ENCODE measurements at places on chromosomes 3 and 15.

GRCh38 chr15:63194880-63195568 lies 5.6 kb downstream of the RAB8B start:
- no peak for DNase-seq

DNA sequence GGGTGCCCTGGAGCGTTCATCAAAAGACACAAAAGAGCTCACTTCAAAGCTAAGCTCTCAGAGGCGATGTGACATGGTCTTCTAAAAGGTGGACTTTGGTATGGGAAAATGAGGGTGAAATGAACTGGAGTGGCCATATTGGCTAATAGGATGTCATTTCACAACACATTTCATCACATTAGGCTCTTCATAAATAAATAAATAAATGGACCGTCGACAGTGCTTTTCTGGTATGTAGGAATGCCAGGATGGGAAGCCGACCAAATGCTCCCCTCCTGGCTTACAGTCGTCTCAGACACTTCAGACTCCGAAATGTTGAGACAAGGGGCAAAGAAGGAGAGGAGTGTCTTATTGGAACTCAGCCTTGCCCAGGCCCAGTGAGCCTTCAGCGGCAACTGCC lies 383.0 kb downstream of the NTRK3 start:
- no peak for DNase-seq

GRCh38 chr3:9701006-9701405 lies 2.6 kb upstream of the CPNE9 start:
- DNase-seq, result no peak

DNA sequence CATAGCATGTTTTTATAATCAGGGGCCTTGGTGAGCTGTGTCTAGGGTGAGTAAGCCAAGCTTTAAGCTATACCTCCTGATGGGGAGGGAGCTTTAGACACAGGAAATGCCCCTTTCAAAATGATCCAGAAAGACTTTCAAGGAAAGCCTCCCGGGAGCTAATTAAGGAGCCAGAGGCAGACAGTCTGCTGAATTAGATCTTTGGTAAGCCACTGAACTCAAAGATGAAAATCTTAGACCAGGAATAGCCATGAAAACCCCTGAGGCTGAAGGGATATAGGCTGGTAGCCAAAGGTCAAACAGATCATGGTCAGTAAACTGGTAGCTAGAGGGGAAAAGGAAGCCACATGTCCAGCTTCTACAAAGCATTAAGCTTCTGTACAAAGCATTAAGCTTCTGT lies 42.7 kb upstream of the GAP43 start:
- no peak for DNase-seq

- no peak for DNase-seq
Measured at GRCh38 chr15:80567721-80568157, 127.4 kb upstream of the ABHD17C start.

DNA sequence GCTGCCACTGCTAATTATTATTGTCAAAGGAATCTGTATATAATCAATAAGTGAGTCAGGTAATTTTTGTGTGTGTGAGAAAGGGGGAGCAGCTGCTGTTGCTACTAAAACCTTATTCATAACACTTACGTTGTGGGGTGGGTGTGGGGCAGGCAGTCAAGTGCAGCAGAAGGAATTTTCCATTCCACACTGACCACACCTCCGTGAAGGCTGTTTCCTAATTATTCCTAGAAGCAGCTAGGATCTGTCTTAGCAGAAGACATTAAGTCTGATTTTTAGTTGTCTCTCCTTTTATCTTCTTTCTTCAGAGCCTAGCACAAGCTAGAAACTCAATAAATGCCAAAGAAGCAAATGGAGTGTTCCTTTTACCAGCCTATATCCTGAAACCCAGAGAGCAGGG lies 4.0 kb upstream of the U2SURP start:
- DNase-seq, result no peak

GRCh38 chr15:41001524-41002214 lies 48.4 kb downstream of the CHAC1 start:
- no peak for DNase-seq

DNA sequence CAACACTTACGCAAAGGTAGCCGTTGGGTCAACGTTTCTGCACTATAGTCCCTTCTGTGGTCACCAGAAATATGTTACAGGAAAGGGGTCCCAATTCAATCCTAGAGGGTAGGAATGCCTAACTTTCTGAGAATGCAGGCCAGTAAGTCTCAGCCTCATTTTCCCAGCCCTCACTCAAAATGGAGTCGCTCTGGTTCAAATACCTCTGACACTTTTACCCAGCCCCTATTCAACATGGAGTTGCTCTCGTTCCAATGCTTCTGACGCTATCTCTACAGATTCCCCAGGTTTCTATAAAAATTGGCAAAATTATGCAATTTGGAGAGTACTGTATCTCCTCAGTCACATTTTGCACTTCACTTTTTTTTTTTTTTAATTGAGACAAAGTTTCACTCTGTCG lies 39.7 kb downstream of the ZNF445 start:
- no peak for DNase-seq

DNA sequence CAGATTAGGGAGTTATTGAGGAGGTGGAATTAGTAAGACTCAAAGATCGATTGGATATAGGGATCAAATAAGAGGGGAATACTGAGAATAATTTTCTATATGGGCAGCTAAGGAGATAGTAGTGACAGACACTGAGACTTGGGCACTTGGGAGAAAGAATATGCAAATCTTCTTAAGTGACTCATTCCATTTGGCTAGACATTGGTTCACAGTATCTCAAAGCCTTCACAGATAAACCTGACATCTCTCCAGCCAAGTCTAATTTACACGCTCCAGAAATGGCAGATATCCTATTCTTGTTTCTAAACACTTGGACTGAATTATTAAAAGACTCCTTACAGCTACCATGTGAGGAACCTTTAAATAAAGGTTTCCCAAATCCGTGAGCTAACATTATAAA lies 104.6 kb upstream of the ADAMTS9 start:
- no peak for DNase-seq

DNA sequence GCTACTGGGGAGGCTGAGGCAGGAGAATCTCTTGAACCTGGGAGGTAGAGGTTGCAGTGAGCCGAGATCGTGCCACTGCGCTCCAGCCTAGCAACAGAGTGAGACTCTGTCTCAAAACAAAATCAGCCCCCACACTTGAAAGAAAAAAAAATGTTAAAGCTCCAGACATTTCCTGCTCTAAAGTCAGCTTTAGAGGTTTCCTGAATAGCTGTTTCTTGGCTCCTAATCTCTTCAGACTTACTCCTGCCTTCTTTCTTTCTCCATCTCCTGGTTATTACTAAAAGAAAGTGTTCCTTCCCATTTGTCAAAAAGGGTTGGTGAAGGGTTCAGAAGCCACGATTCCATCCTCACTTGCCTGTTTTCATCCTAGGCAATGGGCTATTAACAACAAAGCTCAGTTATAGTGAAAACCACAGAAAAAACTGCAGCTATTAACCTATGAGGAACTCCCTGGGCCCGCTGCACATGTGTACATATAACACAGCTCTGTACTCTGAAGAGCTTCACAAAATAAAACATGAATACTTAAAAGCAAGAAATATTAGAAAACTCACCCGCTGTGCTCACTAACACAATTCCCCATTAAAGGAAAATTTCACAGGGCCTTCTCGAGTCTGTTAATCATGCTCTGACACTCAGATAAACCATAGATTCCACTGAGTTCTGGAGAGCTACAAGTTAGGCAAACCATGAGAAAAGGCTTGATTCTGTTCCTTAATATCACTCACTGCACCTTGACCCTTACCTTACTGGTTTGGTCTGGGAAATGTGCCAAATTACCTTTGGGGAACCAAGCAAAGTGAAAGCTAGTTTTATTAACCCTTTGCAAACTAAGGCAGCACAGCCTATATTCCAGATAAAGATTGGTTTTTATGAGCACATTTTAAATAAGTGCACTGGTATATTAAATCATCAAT lies 89.9 kb upstream of the TSPAN3 start:
- no peak for DNase-seq

- no peak for DNase-seq
Measured at GRCh38 chr3:50167841-50168209, 12.7 kb downstream of the SEMA3F start.

DNA sequence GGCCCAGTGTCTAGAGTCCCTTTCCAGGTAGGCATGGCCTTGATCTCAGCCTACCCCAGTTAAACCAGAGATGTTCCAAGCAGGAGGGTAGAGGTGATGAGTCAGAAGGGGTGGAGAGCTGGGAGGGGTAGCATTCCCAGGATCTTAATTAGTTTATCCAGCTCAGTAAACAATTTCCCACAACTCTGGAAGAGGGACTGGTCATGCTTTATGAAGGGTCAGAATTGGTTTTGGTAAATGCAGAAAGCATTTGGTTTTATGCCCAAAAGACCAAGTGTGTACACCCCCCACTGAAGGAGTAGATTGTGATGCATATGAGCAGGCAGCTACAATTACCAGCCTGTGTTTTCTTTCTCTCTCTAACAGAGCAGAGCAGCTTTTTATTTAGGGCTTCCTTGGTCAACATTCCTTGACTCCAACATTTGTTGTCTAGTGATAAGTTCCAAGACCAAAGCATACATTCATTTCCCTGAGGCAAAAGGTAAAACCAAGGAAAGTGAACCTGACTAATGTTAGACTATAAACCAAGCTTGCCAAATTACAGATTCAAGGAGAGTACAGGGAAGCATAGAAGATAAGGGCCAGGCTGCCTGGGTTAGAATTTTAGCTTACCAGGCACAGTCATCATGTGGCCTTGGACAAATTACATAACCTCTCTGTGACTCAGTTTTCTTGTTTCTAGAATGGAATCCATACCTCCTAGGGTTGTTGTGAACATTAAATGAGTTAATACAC lies 17.6 kb downstream of the EXOSC7 start:
- DNase-seq, result no peak

DNA sequence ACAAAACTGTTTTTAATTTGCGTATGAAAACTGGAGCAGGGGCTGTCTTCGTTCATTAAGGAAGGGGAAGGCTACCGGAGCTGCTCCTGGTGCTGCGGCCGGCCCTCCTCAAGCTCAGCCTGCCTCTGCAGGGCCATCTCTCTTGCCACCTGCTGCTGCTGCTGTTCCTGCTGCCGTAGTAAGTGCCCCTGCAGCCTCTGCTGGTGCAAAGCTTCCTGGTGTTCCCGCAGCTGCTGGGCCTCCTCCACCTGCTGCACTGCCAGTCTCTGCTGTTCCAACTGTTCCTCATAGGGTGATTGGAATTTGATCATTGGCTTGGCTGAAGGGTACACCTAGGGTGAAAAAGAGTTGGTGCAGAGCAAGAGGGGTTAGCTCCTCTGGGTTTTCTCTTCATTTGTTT lies 66.0 kb downstream of the GOLIM4 start:
- no peak for DNase-seq

DNA sequence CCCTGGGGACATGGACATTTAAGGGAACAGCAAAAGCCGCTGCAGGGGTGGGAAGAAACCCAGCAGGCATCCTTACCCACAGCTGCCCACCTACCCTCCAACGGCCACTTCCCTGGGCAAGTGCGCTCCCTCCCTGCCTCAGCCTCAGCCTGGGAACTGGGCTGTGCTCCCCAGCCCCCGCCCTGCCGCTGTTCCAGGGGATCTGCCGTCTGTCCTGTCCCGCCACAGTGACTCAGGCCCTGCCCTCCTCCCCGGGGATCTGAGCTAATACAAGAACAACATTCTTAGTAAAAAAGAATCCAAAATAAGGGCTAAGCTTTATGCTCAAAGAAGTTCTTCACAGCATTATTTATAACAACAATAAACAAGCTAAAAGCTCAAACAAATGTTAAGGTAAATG lies 7.4 kb upstream of the IQSEC1 start:
- DNase-seq, result no peak

DNA sequence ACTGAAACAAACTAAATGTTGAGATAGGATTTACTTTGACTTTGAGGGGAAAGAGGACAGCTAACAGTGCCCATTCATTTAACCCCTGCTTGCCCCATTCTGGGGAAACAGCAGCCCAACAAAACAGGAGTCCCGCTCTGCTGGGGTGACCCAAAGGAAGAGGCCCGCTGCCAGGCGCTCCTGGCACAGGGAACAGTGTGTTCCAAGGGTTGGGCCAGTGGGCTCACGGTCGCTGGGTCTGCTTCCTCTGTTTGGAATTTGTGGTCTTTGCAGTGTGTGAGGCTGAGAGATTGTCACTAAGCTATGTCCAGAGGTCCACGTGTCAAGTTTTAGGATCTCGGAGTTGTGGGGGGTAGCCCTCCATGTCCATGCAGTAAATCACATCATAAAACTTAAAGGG lies 250.4 kb upstream of the C2CD4B start:
- DNase-seq, result no peak

DNA sequence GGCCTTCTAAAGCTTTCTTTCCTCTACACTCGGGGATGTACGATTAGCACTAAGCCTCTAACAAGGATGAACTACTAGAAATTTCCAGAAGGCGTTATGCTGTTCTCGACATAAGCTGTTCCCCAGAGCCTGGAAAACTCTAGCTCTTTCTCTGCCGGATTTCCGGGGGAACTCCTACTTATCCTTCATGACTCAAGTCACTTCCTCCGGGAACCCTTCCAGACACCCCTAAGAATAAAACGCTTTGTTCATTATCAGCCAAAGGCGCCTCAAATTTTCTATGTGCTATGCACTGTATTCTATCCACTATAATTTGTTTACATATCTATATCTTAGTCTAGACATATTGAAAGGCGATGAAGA lies 455 bp upstream of the SNAP23 start:
- no peak for DNase-seq

GRCh38 chr3:38397320-38397719 lies 50.7 kb downstream of the XYLB start:
- DNase-seq, result no peak

GRCh38 chr3:27521179-27521871 lies 37.1 kb upstream of the SLC4A7 start:
- DNase-seq, result no peak

DNA sequence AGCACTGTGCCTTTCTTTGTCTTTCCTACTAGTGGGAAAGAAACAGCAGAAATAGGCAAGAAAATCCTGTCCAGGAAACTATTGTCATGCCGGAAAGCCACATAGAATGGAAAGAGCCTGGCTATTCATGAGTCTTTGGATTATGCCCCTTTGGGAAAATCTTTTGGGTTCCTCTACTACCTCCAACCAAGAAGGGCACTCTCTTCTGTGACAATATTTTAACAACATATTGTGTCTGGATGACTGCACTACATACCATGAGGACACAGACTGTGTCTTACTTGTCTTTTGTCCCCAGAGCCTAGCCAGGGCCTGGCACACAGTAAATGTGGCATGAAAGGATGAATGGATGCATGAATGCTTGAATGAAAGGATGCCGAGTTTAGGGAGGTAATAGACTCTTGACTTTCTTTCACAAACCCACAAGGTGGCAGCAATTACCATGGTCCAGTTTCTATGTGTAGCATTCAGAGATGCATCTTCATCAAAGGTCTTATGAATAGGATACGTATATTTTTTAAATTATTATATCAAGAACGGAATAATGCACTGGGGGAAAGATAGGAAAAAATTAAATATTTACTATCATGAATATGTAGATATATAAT lies 30.3 kb downstream of the ARL14 start:
- DNase-seq, result no peak
